ENCODE measurements at places on chromosomes 2 and 18.
A peak's percentile ranks its signal among the peaks of the same experiment; 100 is the strongest.

- DNase-seq = no peak
Measured at GRCh38 chr18:22349317-22349898, 68.3 kb downstream of the CTAGE1 start.

DNA sequence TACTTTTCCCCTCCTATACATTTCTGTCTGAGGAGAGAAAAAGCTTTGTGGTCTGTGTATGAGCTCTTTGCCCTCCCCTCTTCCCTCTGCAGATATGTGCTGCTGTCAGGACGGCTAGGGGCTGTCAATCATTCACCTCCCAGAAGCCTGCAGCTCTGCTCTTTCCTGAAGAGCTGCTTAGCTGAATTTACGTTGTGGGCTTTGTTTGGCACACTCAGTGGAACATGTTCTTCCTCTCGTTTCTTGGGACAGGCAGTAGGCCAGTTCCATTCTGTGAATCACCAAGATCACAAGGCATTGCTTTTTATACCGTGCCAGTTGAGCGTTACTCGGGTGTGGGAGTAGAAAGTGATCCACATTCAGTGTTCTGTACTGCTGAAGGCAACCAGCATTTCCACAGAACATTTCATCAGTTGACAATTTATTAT, 136.7 kb downstream of the LAMA3 start:
- DNase-seq = no peak

DNA sequence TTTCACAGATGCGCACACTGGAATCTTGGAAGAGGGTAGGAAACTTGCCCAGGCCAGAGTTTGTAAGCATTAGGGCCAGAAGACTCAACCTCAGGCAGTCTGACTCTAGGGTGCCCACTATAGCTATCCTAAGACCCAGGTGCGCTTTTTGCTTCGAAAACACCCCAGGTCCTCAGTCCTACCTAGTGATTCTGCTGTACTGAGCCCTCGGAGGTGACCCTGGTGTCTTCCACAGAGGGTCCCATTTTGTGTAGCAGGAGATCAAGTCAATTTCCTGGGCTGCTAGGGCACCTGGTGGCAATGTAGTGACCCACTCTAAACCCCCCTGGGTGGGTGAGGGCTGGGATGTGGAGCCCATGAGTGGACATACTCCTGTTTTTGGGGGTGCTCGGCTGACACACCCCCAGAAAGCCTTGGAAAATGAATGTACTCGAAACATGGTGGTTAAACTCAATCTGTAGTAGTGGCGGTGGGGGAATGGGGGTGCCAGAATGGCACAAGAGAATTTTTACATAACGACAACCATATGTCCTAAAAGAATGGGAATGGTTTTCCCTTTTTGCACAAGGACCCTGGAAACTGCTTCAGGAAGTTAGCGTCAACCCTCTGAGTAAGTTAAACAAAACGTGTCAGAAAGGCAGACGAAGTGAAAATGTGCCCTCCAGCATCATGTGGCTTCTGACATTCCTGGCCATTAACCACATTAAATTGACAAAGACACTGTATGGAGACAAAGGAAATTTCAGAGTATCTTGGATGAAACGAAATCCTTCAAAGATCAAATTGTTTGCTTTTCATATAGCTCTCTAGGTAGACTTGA, 218.0 kb upstream of the COPS8 start:
- DNase-seq = no peak

GRCh38 chr2:11559066-11559785, 25.4 kb downstream of the GREB1 start:
- DNase-seq = no peak

DNA sequence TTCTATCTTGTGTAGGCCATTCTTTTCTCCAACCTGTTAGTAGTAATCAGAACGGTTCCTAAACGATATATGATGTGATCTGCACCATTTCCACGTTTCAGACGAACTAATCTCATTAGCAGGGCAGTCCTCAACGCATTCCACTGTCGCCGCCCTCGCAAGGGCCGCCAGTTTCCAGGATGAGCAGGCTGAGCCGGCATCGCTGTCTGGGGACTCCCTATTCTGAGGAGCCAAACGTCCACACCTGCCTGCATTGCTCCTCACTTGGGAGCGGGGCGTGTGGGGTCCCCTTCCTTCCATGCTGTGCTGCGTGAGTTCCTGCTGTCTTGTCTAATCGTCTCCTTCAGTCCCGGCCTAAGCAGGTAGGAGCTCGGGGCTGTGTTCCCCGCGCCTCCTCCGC, 76.6 kb downstream of the PSMG2 start:
- DNase-seq = no peak

GRCh38 chr2:150530168-150530567, 42.7 kb upstream of the RND3 start:
- no peak for DNase-seq

GRCh38 chr2:201176081-201176481, 6.9 kb upstream of the CASP10 start:
- DNase-seq = no peak

DNA sequence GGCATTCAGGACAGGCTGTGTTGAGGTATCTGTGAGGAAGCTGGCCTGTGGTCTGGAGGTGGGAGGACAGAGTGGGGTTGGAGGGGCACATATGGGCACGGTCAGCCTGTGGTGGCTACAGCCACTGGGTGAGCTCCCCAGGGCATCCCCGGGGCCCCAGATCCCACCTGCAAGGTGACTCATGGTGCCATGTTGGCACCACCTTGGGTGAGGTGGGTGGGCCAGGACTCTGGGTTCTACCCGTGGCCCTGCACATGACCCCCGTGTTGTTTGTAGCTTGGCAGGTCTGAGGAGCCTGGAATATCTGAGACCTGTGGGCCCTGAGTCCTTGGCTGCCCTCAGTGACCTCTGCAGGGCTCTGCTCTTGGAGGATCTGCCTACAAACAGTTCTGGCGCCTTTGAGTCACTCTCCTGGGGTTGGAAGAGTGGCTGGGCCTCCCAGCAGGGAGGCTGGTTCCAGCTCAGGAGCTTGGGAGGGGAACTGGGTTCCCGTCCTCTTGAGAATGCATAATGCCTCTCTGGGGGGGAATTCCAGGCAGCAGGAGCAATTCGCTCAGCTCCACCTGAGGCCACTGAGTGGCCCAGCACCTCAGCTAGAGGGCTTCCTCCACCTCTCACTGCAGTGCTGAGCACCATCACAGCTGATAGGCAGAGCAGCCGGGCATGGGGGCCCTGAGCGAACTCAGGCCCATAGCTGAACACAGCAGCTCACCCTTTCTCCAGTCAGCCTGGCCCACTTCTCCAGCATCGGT, 105.1 kb downstream of the DYSF start:
- DNase-seq = no peak

DNA sequence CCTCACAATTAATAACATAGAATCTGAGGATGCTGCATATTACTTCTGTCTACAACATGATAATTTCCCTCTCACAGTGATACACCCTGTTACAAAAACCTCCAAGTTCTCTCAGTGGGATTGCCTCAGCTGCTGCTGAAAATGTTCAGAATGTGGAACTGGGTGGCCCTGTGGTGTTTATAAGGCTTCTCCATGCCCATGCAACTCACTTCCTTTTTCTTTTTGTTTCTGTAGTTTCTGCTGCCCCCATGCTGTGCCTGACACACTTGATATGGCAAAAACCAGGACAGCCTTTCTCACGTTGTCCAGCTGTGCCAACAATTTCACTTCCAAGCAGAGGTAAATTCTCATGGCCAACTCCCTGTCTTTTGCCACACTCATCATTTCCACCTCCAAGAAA, 206.2 kb downstream of the RPIA start:
- DNase-seq = no peak

GRCh38 chr2:76721226-76721625, 801.0 kb downstream of the LRRTM4 start:
- no peak for DNase-seq

DNA sequence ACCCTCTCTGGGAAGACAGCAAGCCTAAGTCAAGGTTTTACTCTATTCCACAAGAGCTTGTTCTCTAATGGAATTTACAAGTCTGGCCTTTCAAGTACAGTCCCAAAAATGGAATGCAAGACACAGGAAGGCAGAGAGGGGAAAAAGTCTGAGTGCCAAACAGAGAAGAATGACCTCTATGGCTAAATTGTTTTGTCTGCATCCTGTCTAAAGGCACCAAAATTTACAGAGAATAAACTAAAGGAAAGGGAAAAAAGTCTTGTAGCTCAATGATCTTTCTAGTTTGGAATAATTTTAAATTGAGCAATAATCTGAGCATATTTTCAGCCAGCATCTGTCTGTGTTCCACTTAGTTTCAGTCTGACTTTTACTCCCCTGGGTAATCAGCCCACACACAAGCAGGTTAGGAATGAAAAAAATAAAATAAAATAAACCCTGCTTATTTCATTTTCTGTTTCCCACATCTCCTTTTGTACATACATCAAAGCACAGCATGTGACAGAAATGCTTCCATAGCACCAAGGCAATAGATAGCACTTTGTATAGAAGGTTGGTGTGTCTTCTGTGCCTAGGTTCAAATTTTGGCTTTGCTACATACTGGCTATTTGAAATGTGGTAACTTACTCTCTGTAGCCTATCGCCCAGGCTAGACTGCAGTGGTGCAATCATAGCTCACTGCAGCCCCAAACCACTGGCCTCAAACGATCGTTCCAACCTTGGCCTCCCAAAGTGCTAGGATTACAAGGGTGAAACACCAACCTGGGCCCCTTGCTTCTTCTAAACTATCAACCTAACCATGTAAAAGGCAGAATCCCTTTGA, 105.1 kb downstream of the SLC8A1 start:
- no peak for DNase-seq

- DNase-seq = no peak
Measured at GRCh38 chr18:25332002-25332401, 20.0 kb downstream of the ZNF521 start.

DNA sequence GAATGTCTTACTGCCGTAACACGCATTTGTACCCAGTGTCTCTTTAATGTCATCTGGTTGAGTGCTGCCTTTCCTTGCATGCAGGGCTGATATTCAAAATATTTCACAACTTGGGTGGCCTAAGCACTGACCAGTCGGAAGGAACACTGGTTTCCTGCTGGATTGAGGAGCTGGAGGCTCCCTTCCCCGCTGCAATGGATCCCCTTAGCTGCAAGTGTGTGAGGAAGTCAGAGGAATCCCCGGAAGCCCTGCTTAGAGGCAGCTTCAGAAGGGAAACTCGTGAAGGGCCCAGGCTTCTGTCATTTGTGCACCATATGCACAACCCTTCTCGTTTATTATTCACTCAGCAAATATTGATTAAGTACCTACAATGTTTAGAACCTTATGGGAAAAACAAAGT, 33.2 kb upstream of the SP3 start:
- DNase-seq = no peak

- no peak for DNase-seq
Measured at GRCh38 chr18:1542230-1542774, 637.6 kb downstream of the ADCYAP1 start.

GRCh38 chr2:6773007-6773693, 92.6 kb downstream of the CMPK2 start:
- DNase-seq = peak; percentile 31

GRCh38 chr2:36706021-36706876, 9.7 kb downstream of the VIT start:
- peak; percentile 29 for DNase-seq

DNA sequence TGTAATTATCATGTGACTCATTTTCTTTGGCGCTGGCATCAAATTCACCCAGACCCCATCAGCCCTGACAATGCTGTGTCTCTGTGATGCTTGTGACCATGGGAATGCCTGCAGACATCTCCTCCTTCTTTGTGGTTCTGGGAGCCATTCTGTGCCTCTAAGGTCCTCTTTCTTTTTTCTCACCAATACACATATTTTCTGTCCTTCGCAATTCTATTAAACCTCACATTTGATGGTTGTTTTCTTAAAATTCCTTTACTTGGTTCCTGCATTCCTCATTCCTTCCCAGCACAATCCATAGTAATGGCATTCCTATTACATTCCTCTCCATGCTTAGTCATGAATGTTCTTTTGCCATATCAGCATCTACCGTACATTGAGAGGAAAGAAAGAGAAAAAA, 375.3 kb downstream of the PIK3C3 start:
- no peak for DNase-seq

DNA sequence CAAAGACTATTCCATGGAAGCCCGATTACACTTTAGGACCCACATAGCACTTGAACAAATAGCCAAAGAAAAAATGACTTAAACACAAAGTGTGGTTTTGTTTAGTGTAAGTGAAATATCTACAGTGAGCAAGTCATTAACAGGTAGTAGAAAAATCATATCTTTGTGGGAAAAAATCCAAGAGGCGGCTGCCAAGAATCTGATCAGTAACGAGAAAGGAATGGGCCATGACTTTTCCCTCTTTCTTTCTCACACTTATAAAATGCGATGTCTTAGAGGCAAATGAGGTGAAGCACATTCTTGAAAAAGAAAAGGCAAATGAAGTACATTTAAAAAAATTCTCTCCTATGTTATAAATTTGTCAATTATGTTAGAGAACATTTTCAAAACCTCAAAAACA, 12.9 kb upstream of the GEMIN6 start:
- no peak for DNase-seq

DNA sequence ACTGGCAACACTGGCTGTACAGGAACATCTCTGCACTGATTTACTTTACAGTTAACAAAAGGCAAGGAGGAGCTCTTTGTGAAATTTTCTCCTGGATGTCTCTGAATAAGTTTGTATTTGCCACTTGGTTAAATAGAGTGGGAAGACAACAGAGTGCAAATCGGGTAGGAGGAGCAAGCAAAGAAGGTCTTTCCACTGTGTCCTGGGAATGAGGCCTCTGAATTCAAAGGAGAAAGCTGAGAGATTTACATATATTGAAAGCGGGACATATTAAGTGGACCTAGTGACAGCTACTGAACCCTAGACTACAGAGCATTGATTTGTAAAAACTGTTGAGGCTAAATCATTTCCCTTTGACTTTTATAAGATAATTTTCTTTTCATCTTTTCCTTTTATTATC, 117.4 kb upstream of the CHRNA1 start:
- no peak for DNase-seq

DNA sequence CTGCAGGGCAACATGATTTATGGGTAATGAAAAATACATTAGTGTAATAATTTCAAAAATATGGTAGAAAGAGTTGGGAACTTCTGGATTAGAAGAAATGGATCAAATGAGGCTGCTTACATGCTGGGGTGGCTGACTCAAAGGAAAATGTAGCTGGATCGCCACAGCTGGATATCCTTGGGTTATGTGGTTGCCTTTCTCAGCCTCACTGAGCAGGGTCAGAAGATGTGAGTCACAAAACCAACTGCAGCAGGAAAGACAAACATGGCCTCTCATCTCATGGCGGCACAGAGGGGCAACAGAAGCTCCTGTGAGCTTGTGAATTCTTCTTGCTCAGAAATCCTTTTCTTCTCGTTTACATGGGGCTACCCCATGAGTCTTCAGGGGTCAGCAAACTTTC, 317.1 kb upstream of the SPRED2 start:
- no peak for DNase-seq

- no peak for DNase-seq
Measured at GRCh38 chr18:80194874-80195570, 52.3 kb downstream of the PARD6G start.

GRCh38 chr2:219961947-219962498, 334.6 kb downstream of the SLC4A3 start:
- DNase-seq = no peak

DNA sequence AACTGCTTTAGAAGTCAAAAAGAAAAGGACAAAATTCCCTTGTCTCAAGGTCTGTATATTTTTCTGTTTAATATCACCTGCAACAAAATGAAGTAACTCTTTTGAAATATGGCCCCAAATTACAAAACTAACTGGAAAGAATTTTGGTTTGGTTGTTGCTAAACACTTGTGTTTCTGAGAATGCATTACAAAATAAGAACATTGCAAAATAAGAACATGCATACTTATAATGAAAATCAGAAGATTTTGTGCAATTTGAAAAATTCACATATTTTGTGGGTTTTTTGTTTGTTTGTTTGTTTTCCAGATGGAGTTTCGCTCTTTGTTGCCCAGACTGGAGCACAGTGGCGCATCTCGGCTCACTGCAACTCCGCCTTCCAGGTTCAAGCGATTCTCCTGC, 21.8 kb downstream of the NDUFB3 start:
- DNase-seq = no peak

- DNase-seq = no peak
Measured at GRCh38 chr2:185990861-185991525, 252.4 kb downstream of the FSIP2 start.
